ENCODE measurements at places on chromosomes 16 and 17.

GRCh38 chr17:80647746-80648145 lies 103.1 kb downstream of the RPTOR start:
- DNase-seq = no peak

DNA sequence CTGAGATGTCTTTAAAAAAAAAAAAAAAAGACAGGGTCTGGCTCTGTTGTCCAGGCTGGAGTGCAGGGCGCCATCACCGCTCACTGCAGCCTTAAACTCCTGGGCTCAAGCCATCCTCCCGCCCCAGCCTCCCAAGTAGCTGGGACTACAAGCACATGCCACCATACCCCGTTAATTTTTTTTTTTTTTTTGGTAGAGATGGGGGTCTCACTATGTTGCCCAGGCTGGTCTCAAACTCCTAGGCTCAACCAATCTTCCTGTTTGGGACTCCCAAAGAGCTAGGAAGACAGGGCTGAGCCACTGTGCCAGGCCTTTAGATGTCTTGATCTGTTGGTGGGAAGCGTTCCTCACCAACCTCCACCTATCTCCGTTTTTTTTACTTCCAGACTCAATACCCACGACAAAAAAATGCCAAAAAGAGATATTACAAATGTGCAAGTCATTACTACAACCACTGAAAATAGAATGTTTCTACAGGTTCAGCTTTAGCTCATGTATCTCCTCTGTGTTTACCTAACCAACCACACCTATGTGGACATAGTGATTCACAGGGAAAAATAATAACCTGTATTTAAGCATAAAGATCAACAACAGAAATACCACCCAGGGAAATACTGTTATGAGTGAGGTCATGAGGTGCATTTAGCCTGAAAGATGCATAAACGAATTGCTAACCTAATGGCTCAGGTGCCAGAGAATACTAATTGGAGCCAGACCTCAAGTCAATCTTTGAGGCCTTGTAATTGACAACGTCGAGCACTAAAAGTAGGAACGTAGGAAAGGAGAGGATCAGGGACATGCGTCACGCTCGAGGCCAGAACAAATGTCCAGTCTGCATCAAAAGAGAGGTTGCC lies 22.6 kb downstream of the NACA2 start:
- no peak for DNase-seq

DNA sequence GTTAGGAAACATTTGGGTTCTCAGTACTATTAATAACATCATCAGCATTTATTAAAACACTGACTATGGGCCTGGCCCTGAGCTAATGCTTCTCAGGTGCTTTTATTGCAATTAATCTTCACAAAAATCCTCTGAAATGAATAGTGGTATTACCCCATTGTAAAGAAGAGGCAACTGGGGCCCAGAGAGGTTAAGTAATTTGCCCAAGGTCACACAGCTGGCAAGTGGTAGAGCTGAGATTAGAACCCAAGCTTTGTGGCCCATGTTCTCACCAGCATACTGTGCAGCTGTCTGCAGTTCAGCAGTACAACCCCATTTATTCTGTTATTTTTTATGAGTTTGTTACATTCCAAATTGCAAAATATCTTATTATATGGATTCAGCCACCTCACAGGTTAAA lies 82.3 kb downstream of the TBC1D16 start:
- no peak for DNase-seq

DNA sequence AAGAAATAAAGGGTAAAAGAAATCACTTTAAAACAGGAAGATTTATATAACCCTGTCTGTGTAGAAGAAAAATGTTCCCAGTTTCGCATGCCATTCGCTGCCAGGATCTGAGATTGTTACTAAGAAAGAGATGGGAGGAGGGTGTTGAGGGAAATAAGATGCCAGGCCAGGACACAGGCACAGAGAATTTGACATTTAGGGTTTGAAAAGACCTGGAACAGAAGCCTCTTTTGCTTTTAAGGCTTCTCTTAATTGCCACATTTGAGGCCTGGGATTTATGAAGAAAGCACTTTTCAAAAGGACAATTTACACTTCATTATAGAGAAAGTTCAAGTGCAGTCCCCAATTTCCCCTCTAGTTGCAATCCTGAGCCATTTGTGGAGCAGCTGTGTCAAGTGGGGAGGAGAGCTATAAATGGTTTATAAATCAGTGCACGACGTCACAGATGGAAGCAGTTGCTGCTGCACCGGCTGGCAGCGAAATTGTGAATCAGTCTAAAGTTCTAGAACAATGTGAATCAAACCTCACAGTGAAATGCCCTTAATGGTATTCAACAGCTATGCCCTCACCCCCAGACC lies 26.5 kb upstream of the C16orf87 start:
- no peak for DNase-seq

DNA sequence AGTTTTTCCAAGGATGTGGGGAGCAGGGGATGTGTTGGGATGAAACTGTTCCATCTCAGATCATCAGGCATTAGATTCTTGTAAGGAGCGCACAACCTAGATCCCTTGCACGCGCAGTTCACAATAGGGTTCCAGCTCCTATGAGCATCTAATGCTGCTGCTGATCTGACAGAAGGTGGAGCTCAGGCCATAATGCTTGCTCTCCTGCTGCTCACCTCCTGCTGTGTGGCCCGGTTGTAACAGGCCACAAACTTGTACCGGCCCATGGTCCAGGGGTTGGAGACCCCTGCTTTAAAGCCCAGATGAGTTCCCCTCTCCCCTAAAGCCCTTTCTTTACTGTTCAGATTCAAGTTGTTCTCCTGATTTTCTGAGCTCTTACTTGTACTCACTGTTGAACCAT lies 44.8 kb downstream of the RNF135 start:
- DNase-seq = no peak

- no peak for DNase-seq
Observed at GRCh38 chr16:66435896-66436295, 8.8 kb downstream of the BEAN1 start.

DNA sequence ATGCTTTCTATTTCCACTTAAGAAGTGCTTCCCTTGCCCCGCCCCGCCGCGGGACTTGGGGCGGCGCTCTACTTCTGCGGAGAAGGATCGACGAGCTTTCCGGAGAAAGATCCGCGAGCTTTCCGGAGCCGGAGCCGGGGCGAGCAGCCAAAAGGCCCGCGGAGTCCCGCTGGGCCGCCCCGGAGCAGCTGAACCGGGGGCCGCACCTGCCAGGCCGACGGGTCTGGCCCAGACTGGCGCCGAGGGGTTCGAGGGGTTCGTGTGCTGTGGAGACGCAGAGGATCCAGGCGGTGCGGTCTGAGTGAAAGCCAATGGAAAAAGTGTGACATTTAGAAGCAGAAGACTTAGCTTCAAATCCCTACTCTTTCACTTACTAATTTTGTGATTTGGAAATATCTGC lies 50.8 kb downstream of the TBC1D26 start:
- no peak for DNase-seq

DNA sequence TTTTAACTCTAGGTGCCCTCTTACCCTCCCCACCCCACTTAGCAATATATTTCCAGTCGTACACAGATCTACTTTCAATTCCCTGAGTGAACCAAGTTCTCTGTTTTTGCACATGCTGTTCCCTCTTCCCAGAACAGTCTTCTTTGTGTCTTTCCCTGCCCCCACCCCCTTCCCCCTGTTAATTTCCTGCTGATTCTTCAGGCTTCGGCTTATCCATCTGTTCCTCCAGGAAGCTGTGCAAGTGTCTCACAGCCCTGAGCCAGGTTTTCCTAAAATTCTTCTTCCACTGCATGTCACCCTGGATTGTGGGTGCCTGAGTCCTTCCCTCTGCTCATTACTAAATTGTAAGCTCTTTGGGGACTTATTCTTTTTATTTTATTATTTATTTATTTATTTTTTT lies 12.4 kb upstream of the SPOP start:
- DNase-seq = no peak

DNA sequence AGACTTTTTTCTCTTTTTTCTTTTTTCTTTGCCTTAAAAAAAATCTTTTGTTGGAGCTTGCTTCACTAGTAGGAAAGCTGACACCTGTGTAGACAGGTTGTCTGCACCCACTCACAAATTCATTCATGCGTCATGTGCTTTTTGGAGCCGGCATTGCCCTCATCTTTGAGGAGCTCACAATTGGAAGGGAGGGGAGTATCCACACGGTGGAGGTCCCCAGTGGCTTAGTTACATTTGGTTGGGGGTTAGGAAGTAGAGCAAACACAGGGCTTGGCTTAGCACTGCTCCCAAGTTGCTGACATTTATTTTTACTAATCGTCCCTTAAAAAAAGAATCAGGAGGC lies 18.7 kb upstream of the MEIOB start:
- DNase-seq = no peak

DNA sequence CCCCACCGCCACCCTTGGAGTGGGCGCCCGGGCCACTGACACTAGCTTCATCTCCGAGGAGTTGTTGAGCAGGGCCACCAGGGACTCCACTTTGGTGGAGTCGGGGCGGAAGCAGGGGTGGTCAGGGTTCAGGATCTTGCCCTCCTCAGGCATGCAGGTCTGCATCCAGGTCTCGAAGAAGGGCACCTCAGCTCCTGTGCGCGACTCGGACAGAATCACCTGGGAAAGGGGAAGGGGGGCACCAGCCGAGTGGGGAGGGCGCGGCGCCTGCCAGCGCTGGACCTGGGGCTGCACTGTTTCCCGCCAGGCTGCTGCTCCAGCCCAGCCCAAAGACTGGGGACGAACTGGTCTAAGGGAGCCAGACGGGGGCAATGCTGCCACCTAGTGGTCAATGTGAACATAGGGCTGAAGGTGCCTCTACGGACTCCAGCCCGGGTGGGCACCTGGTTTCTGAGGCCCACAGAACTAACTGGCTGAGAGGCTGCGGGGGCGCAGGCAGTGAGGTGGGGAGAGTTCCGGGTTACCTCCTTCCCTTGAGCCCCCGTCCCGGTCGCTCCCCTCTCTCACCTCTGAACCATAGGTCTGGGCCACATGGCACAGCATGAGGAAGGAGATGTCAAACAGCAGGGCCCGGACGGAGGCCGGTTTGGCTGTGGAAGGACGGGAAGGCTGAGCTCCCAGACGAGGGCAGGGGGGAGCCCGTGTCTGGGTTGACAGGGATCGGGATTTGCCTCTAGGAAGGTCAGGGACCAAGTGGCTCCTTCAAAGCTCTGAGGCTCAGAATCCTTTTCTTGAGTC lies 11.8 kb downstream of the CSF3 start:
- peak; percentile 62 for DNase-seq

- no peak for DNase-seq
Observed at GRCh38 chr17:81171941-81172340, 5.9 kb upstream of the AATK start.

DNA sequence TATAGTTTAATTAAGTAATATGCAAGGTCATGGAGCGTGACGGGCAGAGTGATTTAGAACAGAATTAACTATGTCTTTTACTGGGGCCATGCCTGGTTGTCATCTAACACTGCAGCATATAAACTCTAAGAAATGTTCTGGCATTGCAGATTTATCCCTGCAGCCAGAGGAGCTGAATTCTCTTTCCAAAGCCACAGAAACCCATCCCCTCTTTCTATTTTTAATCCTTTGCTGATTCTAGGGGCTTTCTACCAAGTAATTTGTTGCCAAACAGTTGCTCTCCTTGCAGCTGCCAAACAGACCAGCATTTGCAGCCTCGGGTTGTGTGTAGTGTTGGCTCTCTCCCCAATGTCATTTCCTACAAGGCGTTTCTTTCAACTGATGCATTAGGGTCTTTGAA lies 243.2 kb upstream of the MON1B start:
- DNase-seq = no peak

DNA sequence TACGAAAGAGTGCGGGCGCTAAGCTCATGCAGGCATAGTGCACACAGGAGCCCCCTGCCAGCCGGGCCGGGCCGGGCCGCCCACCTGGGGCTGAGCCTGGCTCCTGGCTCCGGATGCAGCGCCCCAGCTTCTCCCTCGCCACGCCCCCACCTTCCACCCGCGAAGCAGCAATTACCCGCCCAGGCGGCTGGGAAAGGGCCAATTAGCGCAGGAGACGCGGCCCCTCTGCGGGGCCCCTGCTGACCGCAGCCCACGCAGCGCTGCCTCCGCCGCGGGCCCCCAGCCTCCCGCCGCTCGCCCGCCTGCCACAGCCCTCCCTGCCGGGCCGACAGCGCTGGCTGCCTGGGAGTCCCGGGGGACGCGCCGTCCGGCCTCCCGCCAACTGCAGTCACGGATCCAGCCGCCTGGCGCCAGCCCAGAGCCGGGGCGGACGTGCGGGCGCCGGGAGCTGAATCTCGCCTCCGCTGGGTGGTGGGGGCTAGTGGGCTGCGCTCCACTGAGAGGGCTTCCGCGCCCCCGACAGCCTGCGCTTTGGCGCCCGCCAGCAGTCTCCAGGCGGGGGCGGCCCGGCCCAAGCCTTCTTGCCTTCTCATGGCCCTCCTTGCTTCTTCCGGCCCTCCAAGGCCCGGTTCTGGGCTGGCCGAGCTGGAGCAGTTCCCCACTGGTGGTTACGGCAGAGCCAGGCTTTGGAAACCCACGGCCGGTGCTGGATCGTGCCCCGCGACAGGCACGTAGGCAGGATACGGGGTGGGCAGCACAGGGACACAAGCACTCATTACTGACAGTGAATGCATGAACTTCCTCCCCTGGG lies 14.9 kb upstream of the CBFB start:
- DNase-seq = no peak

DNA sequence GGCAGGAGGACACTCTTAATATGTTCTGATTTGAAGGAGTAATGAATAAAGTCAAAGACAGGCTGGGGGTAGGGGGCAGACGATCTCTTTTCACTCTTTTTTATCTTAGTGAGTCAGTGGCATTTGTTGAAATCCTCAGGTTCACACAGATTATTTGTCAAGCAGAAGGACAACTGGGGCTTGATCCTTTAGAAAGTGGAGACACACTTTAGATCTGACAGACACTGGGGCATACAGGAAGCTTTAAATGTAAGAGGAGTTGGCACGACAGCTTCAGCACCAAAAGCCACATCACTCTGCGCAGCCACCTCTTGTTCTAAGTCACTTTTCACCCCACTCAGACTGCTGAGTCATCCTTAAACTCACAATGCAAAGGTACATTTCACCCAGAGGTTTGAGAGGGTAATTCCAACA lies 121.5 kb downstream of the STXBP4 start:
- DNase-seq = peak; percentile 18

- DNase-seq = no peak
Observed at GRCh38 chr17:80125656-80126448, 21.1 kb downstream of the EIF4A3 start.

- DNase-seq = no peak
Observed at GRCh38 chr17:44842748-44843147, 4.9 kb upstream of the HIGD1B start.

GRCh38 chr17:9368631-9369030 lies 207.0 kb downstream of the STX8 start:
- no peak for DNase-seq

DNA sequence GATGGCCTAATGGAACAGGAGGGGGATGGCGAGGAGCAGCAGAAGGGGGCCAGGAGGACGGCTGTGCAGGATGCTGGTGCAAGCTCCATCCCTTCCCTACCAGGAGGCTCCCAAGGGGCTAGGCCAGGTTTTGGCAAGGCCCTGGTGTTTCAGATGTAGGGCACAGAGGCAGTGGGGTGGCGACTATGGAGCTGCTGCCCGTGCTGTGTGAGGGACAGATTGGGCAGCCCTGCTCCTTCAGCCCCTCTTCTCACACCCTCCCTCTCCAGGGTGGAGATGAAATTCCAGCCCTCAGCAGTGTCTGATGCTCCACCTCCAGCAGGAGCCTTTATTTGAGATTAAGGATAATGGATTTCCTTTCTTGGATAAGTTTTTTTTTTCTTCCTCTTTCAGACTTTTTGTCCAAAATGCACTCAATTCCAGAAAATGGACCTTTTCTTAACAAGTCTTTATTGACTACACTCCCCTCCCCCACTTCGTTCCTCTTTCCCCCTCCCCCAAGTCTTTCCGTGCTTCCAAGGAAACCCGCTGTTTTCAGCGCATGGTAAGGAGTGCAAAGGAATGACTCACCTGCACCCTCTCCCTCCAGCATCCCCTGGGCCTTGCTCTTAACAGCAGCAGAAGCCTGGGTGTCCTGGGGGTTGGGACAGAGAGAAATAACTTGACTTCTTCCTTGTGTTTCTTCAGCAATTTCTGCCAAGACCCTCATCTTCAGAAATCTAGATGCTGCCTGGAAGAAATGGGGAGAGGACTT lies 95.2 kb downstream of the CCDC182 start:
- no peak for DNase-seq
